ENCODE measurements at places on chromosomes 2 and 18.

DNA sequence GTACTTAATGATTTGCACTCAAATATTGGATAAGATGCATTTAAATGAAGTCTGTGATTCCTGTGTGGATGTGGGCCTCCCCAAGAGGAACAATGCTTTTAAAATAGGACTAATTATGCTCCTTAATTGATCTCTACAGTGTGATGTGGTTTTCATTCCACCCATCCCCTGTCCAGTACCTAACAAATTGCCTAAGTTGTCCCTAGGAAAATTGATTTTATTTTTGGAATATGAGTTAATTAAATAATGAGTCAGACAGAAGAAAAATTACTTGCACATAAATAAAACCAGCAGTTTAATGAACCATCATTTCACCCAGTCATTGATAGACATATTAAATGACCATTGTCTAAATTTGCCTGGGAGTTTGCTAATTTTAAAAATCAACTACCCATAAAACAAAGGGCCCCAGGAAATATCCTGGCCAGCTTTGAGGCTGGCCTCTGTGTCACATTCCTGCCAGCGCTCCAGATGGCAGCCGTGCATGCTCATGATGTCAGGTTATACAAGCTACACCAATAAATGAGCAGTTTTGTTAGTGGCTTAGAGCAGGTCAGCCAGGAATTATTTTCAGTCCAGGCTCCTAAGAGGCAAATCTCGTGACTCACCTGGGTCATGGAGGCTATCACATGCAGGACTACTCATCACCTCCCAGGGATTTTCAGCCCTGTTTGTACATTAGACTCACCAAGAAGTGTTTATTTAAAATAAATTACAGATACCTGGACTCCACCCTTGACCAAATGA, 31.9 kb downstream of the ABHD3 start:
- DNase-seq = no peak

DNA sequence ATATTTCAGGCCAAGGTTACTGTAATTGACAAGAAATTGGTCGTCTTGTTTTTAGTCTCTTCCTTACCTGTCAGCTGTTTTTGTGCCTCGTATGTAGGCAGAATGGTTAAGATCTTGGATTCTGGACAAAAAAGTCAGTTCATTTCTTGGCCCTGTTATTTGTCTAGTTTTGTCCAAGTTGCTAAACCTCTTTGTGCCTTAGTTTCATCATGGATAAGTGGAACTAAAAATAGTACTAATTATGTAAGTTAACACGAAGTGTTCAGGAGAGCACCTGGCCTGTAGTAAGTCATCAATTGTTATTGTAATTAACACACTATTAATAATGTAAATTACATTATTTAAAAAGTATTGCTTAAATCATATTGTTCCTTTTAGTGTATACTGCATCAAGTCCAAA, 148.0 kb downstream of the PARD3B start:
- DNase-seq = no peak

- no peak for DNase-seq
Observed at GRCh38 chr2:192146069-192147015, 48.4 kb downstream of the TMEFF2 start.

DNA sequence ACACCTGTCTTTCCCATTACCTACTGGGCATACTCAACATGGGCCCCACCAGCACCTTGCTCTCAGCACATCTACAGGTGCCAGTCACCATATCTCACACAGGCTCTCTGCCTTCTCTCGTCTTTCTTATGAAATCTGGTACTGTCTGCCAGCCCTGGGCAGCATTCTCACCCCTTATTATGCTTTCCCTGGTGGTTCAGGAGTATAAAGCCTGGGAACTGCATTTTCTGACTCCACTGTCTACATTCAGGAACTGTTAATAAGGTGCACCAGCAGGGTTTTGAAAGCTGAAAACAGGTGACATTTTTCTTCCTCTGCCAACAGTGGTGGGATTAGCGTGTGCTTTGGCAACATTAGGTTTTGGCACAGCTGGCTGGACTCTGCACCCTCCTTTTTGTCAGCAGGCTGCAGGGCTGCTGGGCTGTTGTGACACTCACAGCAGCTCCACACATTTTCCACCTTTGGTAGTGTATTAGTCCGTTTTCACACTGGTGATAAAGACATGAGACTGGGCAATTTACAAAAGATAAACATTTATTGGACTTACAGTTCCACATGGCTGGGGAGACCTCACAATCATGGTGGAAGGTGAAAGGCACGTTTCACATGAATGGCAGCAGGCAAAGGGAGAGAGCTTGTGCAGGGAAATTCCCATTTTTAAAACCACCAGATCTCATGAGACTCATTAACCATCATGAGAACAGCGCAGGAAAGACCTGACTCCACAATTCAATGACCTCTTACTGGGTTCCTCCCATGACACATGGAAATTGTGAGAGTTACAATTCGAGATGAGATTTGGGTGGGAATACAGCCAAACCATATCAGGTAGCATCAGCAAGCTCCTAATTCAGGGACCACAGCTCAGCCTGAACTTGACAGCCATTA, 343.1 kb upstream of the LYPD1 start:
- DNase-seq = no peak

DNA sequence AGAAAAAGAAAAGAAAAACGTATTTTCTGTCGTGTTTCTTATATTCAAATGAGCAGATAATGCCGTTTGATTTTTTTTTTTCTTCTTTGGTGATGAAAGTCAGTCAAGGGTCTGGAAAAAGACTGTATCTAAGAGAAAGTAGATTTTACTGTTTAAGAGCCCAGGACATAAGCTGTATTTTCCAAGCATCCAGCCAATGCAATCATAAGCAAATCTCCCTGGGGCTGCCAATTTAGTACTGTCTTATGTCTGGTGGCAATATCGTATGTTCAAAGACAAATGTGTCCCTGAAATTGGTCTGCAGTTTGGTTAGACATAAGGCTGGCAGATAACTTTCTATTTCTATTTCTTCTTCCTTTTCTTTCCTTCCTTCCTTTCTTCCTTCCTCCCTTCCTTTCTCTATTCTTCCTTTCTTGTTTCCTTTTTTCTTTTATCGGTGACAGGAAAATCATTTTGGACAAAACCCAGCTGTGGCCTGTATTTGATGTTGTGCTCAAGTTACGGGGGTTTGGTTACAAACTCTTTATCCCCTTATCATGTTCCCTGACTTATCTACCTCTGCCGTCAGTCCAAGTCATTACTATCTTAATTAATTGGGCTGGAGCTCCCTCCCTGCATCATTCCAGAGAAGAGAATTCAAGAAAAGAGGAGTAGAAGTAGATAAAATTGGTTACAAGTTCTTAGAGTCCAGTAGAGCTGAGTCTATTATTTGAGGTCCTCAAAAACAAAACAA, 683.4 kb upstream of the FSHR start:
- DNase-seq = no peak

- DNase-seq = no peak
Observed at GRCh38 chr2:182792441-182792840, 74.0 kb downstream of the FRZB start.

DNA sequence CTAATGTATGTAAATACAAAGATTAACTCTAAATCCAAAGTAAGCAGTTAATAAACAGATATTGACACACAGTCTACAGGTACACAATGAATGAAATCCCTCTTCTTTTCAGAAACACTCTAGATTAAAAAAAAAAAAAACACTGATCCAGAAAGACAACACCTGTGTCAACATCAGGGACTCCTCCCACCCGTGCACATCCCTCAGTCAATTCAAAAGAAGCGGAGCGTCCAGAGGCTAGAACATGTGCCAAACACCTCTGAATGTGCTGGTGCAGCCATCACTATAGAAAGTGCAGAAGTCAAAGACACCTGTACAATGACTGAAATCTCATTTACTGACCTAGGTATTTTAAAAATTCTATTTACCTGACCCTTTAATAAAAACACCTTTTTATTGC, 622.6 kb upstream of the ID2 start:
- no peak for DNase-seq

DNA sequence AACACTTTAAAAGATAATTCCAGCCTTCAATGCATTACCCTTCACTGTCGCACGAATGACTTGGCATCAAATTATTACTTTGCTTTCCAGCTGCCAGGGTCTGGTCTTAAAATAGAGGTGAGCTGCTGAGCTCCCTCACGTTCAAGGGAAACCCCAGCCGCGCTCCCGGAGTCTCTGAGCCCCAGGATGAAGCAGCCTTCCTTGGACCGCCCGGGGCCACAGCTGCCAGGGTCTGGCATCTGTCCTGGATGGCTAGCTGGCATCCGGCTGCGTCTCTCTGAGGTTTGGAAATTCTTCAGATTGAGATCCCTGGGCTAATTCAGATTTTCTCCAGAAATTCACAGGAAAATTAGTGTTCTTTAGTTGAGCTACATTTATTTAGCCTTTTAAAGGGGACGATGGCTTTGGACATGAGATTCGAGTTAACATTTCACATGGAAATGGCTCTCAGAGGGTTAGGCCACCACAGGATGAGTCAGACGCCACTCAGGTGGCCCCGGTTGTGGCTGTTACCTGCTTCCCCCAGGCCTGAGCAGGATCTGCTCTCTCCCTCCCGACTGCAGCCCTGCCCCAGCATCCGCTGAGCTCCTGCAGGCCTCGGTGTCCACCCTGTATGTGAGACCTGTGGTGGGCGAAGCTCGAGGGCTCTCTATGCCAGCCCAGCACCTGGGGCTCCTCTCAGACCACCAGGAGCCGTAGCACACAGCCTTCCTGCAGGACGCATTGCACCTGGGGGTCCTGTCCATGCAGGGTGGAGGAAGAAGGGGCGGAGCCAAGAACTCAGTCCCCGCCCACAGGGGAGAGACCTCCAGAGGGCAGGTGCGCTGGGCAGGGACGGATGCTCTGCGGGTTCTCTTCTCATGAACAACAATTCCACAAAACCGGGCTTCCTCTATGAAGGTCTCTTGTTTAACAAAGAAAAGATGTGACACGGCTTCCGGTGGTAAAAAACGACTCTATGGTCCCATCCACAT, 255.5 kb downstream of the TWIST2 start:
- no peak for DNase-seq

GRCh38 chr2:109060496-109060895, 68.5 kb upstream of the SH3RF3 start:
- no peak for DNase-seq

- no peak for DNase-seq
Observed at GRCh38 chr18:76937597-76937996, 115.2 kb downstream of the ZNF236 start.

DNA sequence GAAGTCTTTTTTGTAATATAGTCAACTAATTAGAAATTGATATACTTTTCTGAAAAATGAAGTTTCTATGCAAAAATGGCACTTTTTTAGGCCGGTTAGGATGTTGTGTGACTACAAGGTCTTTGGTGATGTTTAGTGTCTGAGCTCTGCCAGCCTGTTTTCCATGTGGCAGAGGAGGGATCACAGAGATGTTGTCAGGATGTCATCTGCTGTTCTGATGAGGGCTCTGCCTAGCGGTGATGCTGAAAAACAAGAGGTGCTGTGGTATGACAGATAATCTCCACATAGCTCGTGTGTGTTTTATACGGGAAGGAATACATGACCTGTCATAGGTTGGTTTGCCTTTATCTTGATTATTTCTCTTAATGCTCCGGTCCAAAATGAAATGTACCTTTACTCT, 12.0 kb upstream of the IAH1 start:
- DNase-seq = no peak

DNA sequence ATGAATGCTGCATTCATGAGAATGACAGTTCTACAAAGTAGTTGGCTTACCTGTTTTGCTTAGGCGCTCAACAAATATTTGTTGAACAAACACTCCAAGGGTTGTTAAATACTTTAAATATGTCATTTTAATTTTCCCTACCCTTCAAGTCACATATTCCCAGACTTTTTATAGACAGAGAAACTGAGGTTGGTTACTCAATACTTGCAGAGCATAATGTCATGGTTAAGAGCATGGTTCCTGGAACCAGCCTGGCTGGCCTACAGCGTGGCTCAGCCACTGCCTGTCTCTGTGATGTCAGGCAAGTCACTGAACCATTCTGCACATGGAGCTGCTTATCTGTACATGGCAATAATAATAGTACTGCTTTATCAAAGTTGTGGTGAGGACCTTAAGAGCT, 120.0 kb upstream of the STK17B start:
- no peak for DNase-seq

- DNase-seq = no peak
Observed at GRCh38 chr18:67142604-67143003, 373.9 kb downstream of the DSEL start.

- DNase-seq = no peak
Observed at GRCh38 chr18:27803957-27804356, 373.0 kb downstream of the CDH2 start.

DNA sequence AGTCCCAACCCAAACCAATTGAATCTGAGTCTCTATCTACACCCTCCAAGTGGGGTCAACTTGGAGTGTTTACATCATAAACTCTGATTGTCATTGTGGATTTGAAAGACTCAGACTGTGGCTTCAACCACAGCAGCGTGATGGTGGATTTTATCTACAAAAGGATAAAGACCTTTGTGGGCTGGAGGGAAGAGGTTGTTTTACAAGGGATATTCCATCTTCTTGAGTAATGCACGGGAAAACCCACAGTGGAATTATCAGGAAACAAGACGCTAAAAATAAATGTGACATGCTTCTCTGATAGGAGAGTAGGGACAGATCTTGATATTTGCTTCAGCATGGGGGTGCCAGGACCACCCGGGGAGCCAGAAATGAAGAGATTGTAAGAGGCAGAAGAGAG, 93.5 kb downstream of the LPIN1 start:
- DNase-seq = no peak

GRCh38 chr2:134594399-134594798, 124.4 kb downstream of the TMEM163 start:
- no peak for DNase-seq

DNA sequence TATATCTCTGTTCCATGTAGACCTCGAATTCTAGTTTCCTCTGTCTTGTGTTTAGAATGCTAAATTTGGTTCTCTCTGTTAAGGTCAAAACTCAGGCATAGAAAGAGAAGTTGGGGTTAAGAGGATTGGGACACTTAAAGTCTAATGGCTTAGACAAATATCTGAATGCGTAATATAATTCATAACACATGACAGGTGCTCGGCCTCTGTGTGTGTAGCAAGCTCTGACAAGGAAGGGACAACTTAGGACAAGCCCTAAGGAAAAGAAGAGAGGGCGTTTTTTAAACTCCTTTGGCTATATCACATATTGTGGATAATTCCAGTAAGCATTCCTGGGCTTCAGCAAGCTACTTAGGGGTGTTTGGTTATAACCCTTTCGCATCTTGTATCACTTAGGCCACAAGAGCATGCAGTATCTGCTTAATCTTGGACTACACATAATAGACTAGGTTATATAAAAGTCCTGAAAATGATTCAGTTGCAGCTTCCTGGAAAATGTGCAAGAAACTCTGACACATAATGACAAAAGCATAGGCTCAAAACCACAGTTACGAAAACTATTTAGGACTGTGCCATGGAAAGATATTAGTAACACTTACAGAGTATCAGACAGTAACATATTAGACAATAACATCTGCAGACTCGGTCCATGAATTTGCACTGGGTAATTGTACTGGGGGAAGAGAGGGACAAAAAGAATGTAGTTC, 16.1 kb upstream of the CREB1 start:
- DNase-seq = no peak

All from naive thymus-derived CD4-positive, alpha-beta T cell (primary cell).